ENCODE measurements at places on chromosomes 4 and X. TPM values are rescaled to one million over a fixed set of nuclear protein-coding genes. Genes with fewer than 3 reads are reported as not detected.

GRCh38 chr4:152464030-152464823 lies 71.7 kb downstream of the FBXW7 start:
- no peak overlapping the region for H3K27ac ChIP-seq
- H3K4me1 ChIP-seq, result peaks cover 12% of the 10 kb centered on the region
- peak; percentile 10 for DNase-seq
- no peaks in the 10 kb centered on the region for H3K27me3 ChIP-seq

DNA sequence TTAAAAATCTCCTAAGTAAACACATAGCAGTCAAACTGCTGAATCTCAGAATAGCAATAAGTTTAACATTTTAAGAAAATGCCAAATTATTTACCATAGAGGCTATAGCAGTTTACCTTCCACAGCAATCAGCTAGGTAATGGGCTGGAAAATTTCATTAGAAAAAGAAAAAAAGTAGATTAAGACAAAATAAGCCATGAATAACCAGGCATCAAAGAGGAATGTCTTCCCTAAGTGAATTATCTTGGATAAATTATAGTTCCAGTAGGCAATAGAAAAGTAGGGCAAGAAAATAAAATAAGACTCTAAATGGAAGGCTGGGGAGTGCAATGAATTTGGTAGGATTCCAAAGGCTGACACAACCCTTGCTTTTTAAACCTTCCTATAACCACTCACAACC lies 722.8 kb downstream of the TRAM1L1 start:
- no peak for DNase-seq
- H3K27ac ChIP-seq, result no peak overlapping the region
- H3K36me3 ChIP-seq, result no peaks in the 10 kb centered on the region

DNA sequence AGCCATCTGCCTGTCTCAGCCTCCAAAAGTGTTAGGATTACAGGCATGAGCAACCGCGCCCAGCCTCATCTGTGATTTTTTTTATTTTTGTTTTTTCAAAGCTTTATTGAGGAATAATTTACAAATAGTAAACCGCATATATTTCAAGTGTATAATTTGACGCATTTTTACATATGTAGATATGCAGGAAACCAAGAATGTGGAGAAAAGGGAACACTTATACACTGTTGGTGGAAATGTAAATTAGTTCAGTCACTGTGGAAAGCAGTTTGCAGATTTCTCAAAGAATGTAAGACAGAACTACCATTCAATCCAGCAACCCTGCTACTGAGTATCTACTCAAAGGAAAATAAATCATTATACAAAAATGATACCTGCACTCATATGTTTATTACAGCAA lies 85.9 kb downstream of the SLC16A2 start:
- no peaks in the 10 kb centered on the region for H3K36me3 ChIP-seq
- no peaks in the 10 kb centered on the region for H3K27me3 ChIP-seq
- H3K27ac ChIP-seq, result no peak overlapping the region

GRCh38 chr4:35884714-35885480 lies 359.4 kb downstream of the ARAP2 start:
- H3K36me3 ChIP-seq, result no peaks in the 10 kb centered on the region
- no peak overlapping the region for H3K27ac ChIP-seq
- no peak overlapping the region for H3K4me3 ChIP-seq
- no peaks in the 10 kb centered on the region for H3K27me3 ChIP-seq
- DNase-seq, result no peak
- H3K4me1 ChIP-seq, result no peaks in the 10 kb centered on the region

Gene FAM9B
- not detected for total RNA-seq

GRCh38 chr4:121138039-121138825 lies 25.9 kb downstream of the TNIP3 start:
- no peak for DNase-seq
- H3K4me3 ChIP-seq, result no peak overlapping the region
- no peaks in the 10 kb centered on the region for H3K27me3 ChIP-seq
- H3K27ac ChIP-seq, result peak overlapping the region; percentile 62
- H3K36me3 ChIP-seq, result no peaks in the 10 kb centered on the region

DNA sequence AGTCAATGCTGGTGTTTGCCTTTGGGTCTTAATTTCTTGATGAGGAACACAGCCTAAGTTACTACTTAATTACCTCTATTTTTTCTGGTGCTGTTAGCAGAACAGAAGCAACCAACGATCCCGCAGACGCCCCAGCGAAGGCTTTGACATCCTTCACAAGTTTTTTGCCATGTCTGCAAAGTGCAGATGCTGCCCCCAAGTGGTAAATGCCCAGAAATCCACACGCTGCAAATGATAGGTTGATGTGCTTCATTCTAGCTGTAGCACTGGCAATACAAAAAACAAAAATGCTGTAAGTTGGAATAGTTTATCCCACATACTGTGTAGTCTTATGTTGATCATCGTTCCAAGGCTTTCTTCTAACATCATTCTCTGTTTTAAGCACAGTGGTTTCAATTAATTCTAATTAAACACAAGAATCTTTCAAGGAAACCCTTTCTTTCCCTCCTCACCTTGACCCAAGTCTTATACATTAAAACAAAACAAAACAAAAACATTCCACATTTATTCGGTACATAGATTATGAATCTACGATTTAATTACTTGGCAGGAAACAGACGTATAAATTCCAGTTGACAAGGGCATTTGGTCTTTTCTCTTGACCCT lies 1.2 kb downstream of the PNPLA4 start:
- no peak overlapping the region for H3K4me3 ChIP-seq
- peaks cover 6% of the 10 kb centered on the region for H3K4me1 ChIP-seq
- H3K27me3 ChIP-seq, result no peaks in the 10 kb centered on the region
- H3K27ac ChIP-seq, result no peak overlapping the region
- peak; percentile 34 for DNase-seq

Gene CXorf66
- total RNA-seq, result not detected

Gene NAAA
- total RNA-seq, result 90.0 TPM

DNA sequence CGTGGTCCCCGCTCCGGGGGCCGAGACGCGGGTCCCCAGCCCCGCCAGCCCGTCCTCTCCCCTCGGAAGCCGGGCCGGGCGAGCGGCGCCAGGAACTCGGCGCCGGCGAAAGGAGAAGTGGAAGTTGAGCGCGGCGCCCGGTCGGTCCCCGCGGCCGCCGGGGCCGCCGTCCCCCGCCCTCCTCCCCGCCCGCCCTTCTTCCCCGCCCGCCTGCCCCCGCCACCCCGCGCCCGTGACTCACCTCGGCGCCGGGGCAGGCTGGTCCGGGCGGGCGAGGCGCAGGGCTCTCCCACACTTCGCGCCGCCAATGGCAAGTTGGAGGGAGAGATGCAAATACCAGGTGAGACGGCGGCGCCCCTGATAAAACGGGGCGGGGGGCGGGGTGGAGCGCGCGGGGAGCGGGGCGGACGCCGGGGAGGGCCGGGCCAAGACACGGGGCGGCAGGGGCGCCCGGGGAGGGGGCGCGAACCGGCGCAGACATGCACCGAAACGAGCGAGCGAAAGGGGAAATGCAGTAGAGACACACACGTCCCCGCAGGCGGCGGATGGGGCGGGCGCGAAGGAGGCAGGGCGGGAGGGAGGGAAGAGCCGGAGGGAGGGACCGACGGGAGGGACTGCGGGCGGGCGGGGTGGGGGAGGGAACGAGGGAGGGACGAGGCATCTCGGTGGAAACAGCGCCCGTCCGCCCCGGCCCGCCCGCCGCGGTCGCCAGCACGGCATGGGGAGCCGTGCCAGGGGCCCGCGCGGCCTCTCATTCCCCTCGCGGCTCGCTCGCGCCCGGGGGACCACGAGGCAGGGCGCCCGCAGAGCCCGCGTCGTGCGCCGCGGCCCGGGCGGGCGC lies at the start of gene ELF4:
Gene ELF4 (minus strand): TSS at position 119 of the 841 bp plus-strand sequence. CDS start 29,167 bp downstream, outside the sequence.
- peak within 1 kb of the TSS; percentile 77 for H3K27ac ChIP-seq
- peaks cover 5% of the 10 kb centered on the region for H3K4me1 ChIP-seq
- H3K27me3 ChIP-seq, result no peaks in the 10 kb centered on the region
- H3K36me3 ChIP-seq, result no peaks in the 10 kb centered on the region

GRCh38 chrX:123256378-123256777 lies 72.3 kb downstream of the GRIA3 start:
- H3K36me3 ChIP-seq, result no peaks in the 10 kb centered on the region
- H3K4me3 ChIP-seq, result no peak overlapping the region
- no peak for DNase-seq
- no peaks in the 10 kb centered on the region for H3K4me1 ChIP-seq
- H3K27ac ChIP-seq, result no peak overlapping the region
- no peaks in the 10 kb centered on the region for H3K27me3 ChIP-seq

- no peaks in the 10 kb centered on the region for H3K36me3 ChIP-seq
- peaks cover 25% of the 10 kb centered on the region for H3K4me1 ChIP-seq
- H3K27me3 ChIP-seq, result no peaks in the 10 kb centered on the region
- H3K4me3 ChIP-seq, result peak overlapping the region; percentile 86
Observed at GRCh38 chr4:184536881-184537248, 62.5 kb upstream of the IRF2 start.

GRCh38 chr4:151541389-151542071 lies 132.6 kb downstream of the FHIP1A start:
- H3K27me3 ChIP-seq, result peaks cover 4% of the 10 kb centered on the region
- no peak for DNase-seq
- H3K27ac ChIP-seq, result no peak overlapping the region
- H3K4me3 ChIP-seq, result no peak overlapping the region
- no peaks in the 10 kb centered on the region for H3K4me1 ChIP-seq
- H3K36me3 ChIP-seq, result no peaks in the 10 kb centered on the region

Gene TKTL2
- not detected for total RNA-seq

Gene HHIP
- not detected for total RNA-seq

GRCh38 chr4:186294160-186294559 lies 28.2 kb downstream of the F11 start:
- DNase-seq, result no peak
- H3K27ac ChIP-seq, result no peak overlapping the region
- no peaks in the 10 kb centered on the region for H3K4me1 ChIP-seq
- no peak overlapping the region for H3K4me3 ChIP-seq

DNA sequence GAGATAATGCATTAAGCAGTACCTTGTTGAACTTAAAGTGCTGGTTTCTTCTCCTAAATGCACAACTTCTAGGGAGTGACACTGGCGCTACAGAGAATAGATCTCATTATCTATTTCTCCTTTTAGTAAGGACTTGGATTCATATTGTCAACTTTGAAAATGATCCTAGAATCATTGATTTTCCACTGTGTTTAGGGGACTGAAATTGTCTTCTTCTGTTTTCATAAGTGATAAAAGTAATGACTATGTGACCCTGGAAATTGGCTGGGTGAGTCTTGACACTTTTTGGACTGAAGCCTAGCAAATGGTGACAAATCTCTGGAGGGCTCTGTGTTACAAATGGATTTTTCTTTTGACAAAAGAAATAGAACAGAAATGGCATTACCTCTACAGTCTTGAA lies 167.8 kb downstream of the NDST4 start:
- no peaks in the 10 kb centered on the region for H3K4me1 ChIP-seq
- H3K27ac ChIP-seq, result no peak overlapping the region
- no peak for DNase-seq
- no peaks in the 10 kb centered on the region for H3K27me3 ChIP-seq
- H3K36me3 ChIP-seq, result no peaks in the 10 kb centered on the region
- H3K4me3 ChIP-seq, result no peak overlapping the region

DNA sequence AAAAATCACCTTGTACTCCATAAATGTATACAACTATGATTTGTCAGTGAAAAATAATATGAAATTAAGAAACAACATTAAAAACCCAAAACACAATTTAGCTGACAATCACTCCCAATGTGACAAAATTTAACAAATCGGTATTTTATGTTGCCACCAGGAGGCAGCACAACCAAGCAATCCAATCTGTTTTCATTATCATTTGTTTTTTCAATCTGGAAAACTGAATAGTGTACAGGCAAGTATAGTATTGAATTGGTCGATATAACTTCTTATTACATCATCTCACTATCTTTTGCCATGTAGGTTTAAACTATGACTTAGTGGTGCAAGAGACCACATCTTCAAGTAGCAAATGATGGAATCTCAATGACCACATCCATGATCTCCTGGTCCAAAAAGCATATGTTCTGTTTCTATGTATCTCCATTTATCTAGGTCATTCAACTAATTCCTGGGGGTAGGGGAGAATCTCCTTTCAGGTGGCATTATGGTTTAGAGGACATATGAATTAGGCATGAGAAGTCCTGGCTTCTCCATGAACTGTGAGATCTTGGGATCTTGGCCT lies 112.9 kb upstream of the AGA start:
- no peak overlapping the region for H3K27ac ChIP-seq
- H3K36me3 ChIP-seq, result no peaks in the 10 kb centered on the region
- no peaks in the 10 kb centered on the region for H3K27me3 ChIP-seq
- H3K4me1 ChIP-seq, result no peaks in the 10 kb centered on the region
- no peak overlapping the region for H3K4me3 ChIP-seq

DNA sequence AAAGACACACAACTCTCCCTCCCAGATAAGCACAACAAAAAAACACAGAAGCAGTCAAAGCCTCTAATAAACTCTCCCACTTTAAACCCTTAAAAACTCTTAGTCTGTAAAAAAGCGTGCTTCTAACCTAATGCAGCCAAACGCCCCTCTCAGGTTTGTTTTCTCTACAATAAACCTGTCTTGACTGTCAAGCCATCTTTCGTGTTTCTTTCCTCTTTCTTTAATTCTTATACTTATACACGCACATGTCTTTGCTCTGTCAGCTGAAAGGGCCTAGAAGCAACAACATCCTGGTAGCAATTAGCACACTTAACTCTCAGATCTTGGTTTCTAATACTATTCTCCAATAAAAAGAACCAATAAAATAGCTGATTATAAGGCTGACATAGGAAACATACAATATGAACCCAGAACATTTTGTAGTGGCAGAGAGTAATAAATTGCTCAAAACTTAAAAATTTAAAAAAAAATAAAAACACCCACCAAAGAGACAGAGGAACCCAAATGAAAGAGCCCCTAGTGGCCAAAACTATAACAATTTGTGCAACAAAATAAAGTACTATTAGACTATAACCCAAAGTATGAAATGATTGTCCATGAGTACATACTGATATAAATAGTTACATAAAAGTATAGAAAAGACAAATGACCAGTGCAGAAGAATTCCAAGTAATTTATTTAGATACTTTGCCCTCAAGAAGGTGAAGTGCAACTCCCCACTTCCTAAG lies 440.4 kb upstream of the ADGRL3 start:
- no peaks in the 10 kb centered on the region for H3K27me3 ChIP-seq
- DNase-seq, result no peak

- no peaks in the 10 kb centered on the region for H3K27me3 ChIP-seq
- no peak overlapping the region for H3K4me3 ChIP-seq
- no peaks in the 10 kb centered on the region for H3K4me1 ChIP-seq
Observed at GRCh38 chr4:104967034-104967401, 179.7 kb upstream of the TET2 start.
